ENCODE measurements at places on chromosomes 12 and 14. TPM values are rescaled to one million over a fixed set of nuclear protein-coding genes. Genes with fewer than 3 reads are reported as not detected.

The DNAJC22 gene
- total RNA-seq = 57.8 TPM

The NEDD8 gene
- 77.6 TPM for total RNA-seq

DNA sequence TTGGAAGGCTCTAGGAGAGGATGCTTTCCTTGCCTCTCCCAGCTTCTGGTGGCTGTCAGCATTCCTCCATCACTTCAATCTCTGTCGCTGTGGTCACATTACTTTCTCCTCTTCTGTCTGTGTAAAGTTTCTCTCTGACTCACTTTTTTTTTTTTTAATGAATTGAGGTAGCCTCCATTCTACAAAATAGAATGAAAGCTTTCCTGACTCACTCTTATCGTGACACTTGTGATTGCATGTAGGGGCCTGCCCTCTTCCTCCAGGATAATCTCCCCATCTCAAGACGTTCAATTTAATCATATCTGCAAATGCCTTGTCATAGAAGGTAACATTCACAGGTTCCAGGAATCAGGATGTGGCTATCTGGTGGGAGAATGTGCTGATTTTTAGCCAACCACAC, 153.5 kb upstream of the HMGA2 start:
- H3K36me3 ChIP-seq = no peaks in the 10 kb centered on the region
- no peak overlapping the region for H3K4me3 ChIP-seq
- H3K27me3 ChIP-seq = no peaks in the 10 kb centered on the region
- no peak overlapping the region for H3K27ac ChIP-seq
- no peak for DNase-seq

DNA sequence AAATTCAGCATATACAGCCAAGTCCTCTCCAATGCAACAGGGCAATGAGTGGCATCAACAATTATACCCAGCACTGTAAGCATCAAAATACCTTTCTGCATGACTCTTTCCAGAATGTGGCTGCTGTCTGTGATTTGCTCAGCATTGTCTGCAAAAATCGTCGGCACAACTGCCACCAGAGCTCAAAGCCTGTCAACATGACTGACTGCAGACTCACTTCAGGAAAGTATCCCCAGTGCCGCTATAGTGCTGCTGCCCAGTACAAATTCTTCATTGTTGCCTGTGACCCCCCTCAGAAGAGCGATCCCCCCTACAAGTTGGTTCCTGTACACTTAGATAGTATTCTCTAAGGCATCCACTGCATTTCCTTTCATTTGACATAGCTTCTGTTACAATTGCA, 735 bp downstream of the RNASE6 start:
- DNase-seq = no peak
- H3K27ac ChIP-seq = peak overlapping the region; percentile 60
- no peaks in the 10 kb centered on the region for H3K27me3 ChIP-seq
- H3K4me1 ChIP-seq = peaks cover 16% of the 10 kb centered on the region
- peak overlapping the region; percentile 36 for H3K4me3 ChIP-seq

DNA sequence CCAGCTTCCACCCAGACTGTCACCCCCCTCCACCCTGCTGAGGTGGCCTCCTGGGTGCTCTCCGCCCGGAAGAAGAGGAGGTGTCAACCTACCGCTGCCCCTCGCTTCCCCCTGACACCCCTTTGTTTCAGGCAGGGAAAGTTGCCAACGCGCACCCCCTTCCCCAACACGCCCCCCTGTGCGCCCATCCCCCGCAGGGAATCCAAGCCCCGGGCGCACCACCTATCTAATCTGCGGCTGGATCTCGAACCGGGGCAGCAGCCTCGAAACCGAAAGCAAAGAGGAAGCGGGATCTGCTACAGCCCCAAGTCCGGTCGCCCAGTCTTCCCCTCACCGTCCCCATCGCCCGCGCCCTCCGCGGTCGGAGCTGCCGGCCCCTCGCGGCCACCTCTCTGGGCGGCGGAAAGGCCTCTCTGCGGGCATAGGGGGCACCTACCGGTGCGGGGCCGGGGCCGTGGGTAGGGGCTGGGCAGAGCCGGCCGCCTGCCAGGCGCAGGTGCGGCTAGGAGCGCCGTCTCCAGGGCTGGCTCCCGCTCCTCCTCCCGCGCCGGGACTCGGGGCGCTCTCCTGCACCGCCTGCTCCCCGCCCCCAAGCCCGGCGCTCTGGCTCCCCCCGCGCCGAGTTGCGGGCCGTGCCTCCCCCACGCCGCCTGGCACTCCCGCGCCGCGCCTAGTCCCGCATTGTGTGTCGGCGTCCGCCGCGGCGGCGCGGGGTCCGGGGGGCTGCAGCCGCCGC, 18.3 kb upstream of the PLEKHH1 start:
- peak; percentile 51 for DNase-seq
- peak overlapping the region; percentile 87 for H3K4me3 ChIP-seq
- H3K36me3 ChIP-seq = no peaks in the 10 kb centered on the region
- no peaks in the 10 kb centered on the region for H3K27me3 ChIP-seq
- peak overlapping the region; percentile 81 for H3K27ac ChIP-seq

The MANSC4 gene
- total RNA-seq = not detected

DNA sequence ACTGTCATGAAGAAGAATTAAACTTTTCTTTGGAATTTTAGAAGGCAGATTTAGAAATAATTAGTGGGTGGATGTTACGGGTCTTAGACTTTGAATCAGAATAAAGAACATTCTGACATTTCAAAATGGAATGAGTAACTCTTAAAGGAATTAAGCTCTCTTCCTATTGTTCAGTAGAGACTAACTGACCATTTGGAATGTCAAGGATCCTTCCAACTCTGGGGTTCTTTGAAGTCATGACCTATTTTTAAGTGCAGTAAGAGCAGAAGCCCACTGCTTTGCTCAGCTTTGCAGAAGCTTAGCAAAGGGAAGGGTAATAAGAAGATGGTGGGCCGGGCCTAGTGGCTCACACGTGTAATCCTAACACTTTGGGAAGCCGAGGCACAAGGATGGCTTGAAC, 4.0 kb downstream of the CHURC1 start:
- H3K36me3 ChIP-seq = no peaks in the 10 kb centered on the region
- no peaks in the 10 kb centered on the region for H3K27me3 ChIP-seq
- no peak for DNase-seq
- H3K4me1 ChIP-seq = peaks cover 13% of the 10 kb centered on the region
- H3K4me3 ChIP-seq = no peak overlapping the region

GRCh38 chr12:5305886-5306545, 125.9 kb upstream of the NTF3 start:
- H3K27ac ChIP-seq = no peak overlapping the region
- H3K36me3 ChIP-seq = no peaks in the 10 kb centered on the region
- no peaks in the 10 kb centered on the region for H3K4me1 ChIP-seq
- no peak for DNase-seq

DNA sequence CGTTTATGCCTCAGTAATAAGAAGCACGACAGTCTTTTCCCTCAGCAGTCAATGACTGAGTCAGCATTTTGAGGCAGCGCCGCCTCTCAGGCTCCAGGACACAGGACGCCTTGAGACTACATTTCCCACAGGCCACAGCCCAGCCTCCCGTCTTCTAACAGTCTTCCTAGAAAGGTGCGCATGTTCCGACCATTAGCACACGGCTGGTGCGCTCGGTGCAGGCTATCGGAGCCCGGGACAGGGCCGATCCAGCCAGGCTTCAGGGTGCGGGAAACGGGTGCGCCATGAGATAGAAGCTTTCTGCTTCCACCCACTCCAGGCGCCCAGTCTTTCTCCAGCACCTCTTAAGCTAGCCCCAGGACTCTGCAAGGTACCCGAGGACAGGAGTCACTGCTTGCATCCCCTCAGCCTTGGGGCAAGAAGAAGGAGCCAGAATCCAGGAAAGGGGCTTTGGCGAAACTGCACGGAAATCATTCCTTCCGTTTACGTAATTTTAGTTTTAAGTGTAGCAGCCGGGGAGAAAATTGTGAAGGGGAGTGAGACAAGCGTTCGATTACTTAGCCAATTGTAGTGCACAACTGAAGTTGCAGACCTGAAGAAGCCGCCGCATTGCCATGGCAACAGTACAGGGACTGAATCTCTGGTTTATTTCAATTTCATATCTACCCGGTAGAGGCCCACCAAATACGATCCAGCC, 54.0 kb downstream of the ZNF641 start:
- no peak overlapping the region for H3K27ac ChIP-seq
- no peaks in the 10 kb centered on the region for H3K27me3 ChIP-seq
- DNase-seq = peak; percentile 75
- H3K4me1 ChIP-seq = no peaks in the 10 kb centered on the region

DNA sequence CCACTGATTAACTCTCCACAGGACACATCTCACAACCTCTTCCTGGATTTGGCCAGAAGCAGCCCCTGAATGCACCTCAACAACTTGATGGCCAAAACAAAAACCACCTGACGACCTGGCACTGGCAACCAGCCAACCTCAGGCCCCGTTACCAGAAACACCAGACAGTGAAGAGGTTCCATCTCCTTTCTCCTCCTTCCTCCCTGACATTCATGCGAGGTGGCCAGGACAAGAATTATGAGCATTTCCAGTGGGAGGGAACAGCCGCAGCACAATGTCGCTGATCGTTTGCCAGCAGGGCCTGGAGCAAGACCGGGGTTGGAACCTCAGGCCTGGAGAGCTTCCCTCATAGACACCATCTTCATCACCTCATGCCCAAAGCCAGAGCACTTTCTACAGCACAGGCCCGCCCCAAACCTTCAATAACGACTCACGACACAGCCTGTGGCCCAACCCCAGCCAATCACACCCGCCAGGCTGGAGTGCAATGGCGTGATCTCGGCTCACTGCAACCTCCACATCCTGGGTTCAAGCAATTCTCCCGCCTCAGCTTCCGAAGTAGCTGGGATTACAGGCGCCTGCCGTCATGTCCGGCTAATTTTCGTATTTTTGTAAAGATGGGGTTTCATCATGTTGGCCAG, 48.7 kb downstream of the CCDC88C start:
- no peak overlapping the region for H3K27ac ChIP-seq
- H3K4me3 ChIP-seq = no peak overlapping the region
- H3K27me3 ChIP-seq = no peaks in the 10 kb centered on the region
- H3K4me1 ChIP-seq = peaks cover 5% of the 10 kb centered on the region
- no peak for DNase-seq
- H3K36me3 ChIP-seq = no peaks in the 10 kb centered on the region

The ACYP1 gene
- 27.3 TPM for total RNA-seq

The CSRP2 gene
- 1.9 TPM for total RNA-seq

Measured in Peyer's patch (tissue), 4 donors.